ENCODE measurements at places on chromosomes 2 and 18. TPM values are rescaled to one million over a fixed set of nuclear protein-coding genes. Genes with fewer than 3 reads are reported as not detected.
A peak's percentile ranks its signal among the peaks of the same experiment; 100 is the strongest.

LBX2 gene
- 0.61 TPM for total RNA-seq

DNA sequence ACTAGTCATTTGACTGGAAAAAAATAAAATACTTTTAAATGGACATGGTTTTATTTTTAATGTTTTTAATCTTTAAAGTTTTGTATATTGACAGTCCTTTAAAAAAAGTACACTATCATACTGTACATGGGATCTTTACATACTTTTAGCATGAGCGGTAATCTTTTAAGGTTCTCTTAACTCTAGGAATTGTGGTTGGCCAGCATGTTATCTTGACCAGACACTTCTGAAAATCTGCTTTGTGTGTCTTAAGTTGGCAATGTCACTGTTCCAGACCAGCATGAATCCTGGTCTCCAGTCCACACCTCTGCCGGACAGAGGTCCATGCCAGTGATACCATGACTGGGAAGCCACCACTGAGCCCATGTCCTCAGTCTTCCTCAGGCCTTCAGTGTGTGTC, 17.7 kb downstream of the ITGB1BP1 start:
- DNase-seq: no peak

KATNAL2 gene
- 0.95 TPM for total RNA-seq

GRCh38 chr2:228777855-228778355, 493.2 kb downstream of the PID1 start:
- DNase-seq: no peak

DNA sequence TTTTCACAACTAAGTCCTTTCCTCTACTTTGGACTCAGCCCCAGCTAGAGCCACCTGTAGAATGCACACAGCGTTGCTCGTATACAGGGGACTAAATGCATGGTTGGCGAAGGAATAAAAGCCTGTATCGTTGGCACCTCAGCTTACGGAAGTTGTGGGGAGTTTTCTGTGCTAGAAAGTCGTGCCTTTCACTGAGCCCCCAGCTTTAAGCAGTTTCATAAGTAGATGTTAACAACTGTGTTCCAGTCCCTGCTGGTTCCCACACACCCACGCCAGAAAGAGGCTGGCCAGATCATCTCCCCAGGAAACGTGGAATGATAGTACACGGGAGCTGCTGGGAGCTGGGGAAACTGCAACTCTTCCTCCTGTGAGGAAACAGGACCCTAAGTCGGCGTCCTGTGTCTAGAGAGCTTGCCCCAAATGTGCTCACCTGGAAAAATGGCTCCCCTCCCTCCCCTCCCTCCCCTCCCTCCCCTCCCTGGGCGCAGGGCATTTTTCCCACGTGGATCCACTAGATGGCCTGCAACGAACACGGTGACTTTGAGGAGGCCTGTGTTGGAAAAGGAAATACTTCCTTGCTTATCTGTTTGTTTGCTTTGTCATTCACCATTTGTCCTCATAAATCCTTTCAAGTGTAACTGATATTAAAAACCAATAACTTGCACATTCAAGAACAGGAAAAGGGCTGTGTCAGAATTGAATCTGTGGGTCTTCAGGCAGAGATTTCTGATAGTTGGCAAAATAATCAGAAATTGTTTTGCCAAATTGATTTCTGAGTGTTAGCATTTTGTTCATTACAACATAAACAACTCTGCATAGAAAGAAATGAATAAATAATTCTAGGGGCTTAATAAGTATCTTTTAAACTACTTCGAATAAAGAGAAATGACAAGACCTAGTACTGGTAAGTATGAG, 43.9 kb upstream of the RFX8 start:
- peak; percentile 52 for DNase-seq

DNA sequence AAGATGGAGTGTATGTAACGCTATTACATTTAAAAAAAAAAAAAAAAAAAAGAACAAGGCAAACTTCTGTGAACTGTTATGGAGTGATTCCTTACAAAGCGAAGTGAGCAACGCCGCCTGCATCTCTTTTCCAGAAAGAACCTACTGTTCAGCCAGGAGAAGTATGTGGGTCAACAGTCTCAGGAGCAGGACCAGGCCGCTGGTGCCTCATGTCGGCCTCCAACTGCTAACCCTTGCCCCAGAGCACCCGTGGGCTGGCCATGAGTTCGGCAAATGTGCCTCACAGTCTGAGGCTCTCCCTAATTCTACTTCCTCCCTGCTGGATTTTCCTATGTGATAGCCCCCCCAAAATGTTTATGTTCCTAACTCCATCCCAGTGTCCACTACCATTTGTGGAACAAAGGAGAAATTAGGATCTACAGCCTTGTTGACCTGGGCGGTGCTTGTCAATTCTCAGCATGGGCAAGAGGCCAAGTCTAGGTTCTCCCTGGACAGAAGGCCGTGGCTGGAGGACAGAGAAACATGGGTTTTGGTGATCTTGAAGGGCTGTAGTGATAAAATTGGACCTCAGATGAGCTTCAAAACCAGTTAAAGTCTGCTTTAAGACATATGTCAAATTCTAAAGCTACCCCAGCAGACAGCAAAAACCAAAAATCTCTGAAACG, 15.9 kb downstream of the FAM168B start:
- no peak for DNase-seq

ALK gene
- total RNA-seq: not detected

DNA sequence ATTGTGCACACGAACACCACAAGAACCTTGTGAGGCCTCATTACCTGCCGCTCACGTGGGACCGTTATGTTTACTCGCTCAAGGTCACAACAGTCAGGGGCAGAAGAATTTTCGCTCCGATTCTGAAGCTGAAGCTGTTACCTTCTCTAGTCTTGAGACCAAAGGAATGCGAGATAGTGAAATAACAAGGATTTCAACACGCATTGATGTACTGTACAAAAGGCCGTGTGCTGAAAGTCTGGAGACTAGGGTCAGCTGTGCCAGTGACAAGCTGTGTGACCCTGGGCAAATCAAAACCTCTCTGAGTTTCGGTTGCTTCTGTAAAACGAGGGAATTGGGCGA, 583 bp downstream of the NEMP2 start:
- DNase-seq: peak; percentile 42

DNA sequence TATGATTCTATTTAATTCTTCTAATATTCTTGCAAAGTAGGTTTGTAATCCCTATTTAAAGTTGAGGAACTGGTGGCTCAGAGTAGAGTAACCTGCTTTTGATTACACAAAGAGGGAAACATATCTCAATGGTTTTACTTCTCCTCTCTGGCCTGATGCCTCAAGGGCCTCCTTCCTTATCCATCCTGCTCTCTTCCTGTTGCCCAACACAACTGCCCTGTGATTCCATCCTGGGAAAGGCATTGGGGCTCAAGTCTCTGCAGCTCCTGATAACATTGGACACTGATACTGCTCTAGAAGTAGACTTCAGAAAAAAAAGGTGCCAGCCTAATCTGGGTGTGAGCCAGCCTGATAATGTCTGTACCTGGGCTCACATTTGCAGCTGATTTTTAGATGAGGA, 75.8 kb downstream of the RDH14 start:
- DNase-seq: no peak

LINC00305 gene
- not detected for total RNA-seq

NEU4 gene
- not detected for total RNA-seq

GRCh38 chr2:63589148-63589958, 590 bp downstream of the MDH1 start:
- no peak for DNase-seq

GRCh38 chr2:7620255-7620654, 703.0 kb downstream of the RNF144A start:
- no peak for DNase-seq

DNA sequence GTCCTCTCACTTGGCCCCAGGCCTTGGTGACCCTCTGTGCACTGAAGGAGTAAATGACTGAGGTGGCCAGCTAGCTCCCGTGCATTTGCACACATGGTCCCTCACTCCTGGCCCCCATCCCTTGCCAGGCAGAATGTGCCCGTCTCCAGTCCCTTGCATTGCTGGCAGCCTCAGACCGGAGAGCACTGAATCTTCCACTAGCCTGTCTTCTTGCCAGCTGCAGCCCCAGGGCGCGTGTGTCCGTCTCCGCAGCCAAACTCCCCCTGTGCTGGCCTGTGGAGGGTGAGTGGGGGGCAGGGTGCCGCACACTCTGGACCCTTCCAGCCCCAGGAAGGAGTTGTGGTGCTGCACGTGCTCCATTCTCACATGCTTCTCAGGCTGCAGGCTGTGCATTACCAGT, 35.9 kb downstream of the INPP4A start:
- DNase-seq: no peak

GRCh38 chr18:31970617-31971016, 27.7 kb upstream of the TRAPPC8 start:
- no peak for DNase-seq

- DNase-seq: no peak
These were observed 273.9 kb downstream of the MYT1L start for GRCh38 chr2:2057125-2057721.

GRCh38 chr2:67585400-67585799, 188.3 kb downstream of the ETAA1 start:
- no peak for DNase-seq

- DNase-seq: peak; percentile 43
These were observed 219.2 kb downstream of the LRP1B start for GRCh38 chr2:141911485-141912066.

DNA sequence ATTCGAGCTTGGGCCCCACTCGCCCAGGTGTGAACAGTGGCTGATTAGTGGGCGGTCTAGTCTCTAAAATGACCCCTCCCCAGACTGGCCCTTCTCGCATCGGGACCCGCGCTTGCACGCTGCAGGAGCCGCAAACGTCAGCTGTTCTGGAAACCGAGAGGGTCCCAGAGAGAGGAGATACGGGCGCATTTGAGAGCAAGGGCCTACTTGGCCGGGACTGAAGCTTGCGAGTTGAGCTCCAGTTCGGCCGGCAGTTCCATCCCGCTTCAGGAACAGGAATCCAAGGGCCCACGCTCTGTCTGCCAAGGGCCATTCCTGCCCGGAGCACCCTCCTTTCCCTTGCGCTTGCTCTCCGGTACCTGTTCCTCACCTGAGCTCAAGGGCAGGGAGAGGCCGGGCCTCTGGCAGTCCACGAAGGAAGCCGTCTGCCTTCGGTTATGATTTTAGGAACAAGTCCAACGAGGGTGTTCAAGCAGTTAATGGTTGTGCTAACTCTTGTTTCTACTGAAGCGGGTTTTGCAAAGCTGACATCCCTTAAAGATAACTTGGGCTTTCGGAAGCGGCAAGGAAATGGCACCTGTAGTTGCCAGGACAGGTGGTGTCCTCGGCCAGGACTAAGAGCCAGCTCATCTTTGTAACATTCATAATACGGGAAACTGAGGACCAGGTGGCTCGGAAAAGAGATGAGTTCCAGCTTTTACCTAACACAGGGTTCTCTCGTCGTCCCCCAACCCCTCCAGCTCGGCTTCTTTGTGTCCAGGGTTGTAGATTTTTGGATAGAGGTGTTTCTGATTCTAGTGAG, 3.9 kb upstream of the DLX1 start:
- DNase-seq: no peak

DNA sequence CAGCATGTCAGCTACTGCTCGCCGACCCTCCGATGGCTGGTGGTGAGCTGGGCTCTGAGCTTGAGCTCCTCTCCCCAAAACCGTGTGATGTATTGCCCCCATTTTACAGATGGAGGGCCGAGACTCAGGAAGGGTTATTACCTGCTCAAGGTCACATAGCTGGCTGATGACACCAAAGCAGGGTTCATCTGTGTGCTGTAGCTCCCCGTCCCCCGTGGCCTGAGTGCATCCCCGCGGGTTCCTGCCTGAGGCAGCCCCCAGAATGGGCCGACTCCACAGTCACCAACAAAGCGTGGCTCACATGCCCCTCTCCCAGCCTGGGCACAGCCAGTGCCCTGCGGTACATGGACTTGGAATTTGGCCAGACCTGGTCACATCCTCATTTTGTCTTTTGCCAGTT, 198.6 kb downstream of the TFCP2L1 start:
- DNase-seq: no peak

- DNase-seq: no peak
These were observed 45.7 kb downstream of the NDUFA10 start for GRCh38 chr2:239979243-239980023.

DNA sequence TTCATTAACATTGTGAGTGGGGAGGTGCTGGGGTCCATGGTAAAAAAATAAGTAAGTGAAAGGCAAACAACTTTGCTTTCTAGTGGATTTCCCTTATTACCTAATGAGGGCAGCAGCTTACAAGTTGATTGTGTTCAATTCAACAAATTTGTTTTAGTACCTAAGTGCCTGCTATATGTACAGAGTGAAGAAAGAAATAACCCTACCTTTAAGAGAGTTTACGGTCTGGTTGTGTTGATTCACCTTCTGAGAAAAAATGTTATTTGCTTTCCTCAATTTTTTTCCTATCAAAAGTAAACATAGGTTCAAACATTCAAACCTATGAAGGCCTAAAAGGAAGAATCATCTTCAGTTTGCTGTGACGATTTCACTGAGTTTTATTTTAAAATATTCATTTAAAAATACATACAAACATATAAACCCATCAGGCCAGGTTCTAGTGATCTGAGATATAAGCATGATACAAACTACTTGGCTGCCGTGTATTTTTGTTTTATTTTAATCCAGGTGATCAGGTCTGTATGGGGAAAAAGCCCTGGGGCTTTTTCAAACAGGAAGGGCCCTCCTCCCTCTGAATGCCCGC, 1.5 kb upstream of the SPTBN1 start:
- peak; percentile 1 for DNase-seq

LYPD1 gene
- total RNA-seq: not detected

TCF7L1 gene
- 7.1 TPM for total RNA-seq

DNA sequence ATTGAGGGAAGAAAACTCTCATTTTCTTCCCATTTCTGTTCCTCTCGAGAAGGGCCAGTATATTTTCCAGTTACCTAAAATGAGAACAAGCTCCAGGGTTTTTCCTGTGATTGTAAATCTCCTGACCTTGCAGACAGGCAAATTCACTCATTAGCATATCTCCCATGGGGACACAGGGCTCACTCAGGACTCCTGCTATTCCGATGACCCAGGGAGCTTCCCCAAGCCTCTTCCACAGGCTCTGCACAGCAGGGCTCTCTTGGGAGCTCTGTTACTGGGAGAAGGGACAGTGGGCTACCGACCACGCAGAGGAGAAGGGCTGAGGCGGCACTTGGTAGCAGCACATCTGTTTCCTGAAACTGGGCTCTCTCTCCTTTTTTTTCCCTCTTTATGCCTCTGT, 135.2 kb upstream of the CAPN13 start:
- DNase-seq: no peak

DNA sequence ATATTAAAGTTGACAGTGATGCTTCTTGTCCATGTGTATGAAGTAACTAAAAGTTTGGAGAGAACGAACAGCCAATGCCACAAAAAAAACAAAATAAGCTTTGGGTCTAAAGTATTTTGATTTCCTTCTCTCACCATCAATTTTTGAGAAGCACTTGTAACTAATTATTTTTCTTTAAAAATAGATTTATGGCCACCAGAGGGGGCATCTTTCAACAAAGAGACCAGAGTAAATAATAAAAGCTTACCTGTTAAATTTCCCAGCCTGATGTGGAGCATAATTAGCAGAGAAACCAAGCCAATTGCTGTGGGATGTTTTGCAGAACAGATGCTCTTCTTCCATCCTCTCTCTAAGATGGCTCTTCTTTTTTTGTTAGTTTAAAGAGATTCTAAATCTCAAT, 29.0 kb downstream of the LINC00305 start:
- no peak for DNase-seq

DNA sequence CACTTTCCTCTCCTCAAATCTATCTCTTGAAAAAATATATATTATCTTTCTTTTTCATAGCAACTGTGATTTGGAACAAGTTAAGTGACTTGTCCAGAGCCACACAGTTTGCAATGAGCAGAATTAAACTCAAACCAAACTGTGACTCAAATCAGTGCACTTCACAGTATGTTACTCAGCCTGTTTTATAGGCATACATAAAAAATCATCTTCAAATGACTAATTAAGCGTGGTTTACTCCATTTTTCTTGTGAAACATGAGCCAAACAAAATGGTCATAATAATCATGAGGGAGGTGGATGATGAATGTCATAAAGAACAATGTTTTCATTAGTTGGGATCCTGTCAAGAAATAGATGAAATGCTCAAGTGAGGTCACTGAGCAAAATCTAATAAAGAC, 6.1 kb upstream of the CCDC178 start:
- DNase-seq: no peak

All from foreskin keratinocyte (primary cell).